ENCODE measurements at places on chromosomes 7 and 10.

GRCh38 chr7:15461576-15461975, 100.2 kb downstream of the AGMO start:
- DNase-seq: no peak

- DNase-seq: no peak
Measured at GRCh38 chr7:34825221-34825620, 167.2 kb downstream of the NPSR1 start.

DNA sequence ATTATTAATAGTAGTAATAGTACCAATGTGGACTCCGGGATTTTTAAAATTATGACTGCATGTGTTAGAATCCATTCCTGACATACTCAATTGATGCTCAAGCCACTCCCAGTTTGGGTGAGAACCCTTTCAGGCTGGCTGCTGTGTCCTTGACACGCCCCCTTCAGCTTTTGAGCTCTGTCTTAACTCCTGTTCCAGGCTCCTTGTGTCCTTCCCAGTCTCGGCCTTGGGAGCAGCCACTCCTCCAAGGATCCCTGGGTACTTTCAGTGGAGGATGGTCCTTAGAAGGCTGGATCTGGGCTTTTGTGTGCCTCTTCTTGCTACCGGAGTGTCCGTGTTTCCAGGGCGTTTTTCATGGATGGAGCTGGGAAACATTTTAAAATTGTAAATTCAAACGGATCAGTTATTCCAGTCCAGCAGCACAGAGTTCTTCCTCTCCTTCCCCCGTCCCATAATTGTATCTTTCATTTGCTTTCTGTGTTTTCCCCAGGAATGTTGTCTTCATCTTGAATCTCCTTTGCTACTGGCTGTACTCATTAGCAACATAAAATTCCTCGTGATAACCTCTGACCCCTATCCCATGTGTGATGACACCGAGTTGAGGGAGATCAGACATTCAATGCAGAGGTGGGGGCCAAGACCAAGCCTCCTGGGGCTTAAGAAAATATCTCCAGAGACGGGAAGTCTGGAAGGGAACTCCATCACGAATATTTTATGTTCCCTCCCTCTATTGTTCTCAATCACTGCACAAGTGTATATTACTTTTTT, 40.0 kb upstream of the PFKFB3 start:
- DNase-seq: no peak

GRCh38 chr7:77543910-77544309, 6.8 kb downstream of the PTPN12 start:
- DNase-seq: peak; percentile 41

DNA sequence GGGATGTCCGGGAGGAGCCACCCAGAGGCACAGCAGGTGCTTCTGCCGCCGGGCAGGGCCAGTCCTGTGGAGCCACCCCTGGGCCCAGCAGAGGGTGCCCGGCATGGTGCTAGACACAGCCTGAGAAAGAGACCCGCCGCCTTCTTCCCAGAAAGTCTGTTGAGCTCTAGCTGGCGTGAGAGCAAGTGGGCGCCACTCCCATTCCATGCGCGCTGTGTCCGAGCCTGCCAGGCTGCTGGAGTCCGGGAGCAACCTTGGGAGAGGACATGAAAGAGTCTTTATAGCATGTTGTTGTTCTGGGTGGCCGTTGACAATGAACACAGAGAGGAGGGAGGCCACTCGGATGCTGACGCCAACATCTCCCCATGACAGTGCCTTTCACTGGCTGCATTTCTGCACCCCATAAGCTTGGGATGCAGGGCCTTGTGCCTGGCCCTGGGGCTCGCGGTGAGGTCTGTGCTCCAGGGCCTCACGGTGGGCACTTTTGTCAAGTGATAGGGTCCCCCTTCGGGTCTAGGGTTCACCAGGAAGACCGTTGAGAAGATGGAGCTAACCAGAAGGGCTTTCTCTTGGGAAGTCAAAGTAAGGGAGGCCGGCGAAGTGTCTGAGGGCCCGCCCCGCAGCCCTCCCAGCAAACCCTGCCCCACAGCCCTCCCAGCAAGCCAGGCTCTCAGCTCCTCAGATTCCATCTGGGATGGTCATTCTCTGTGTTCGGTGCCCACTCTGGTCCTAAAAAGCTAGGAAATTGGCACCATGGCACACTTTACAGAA, 47.3 kb downstream of the NKX6-2 start:
- DNase-seq: no peak

DNA sequence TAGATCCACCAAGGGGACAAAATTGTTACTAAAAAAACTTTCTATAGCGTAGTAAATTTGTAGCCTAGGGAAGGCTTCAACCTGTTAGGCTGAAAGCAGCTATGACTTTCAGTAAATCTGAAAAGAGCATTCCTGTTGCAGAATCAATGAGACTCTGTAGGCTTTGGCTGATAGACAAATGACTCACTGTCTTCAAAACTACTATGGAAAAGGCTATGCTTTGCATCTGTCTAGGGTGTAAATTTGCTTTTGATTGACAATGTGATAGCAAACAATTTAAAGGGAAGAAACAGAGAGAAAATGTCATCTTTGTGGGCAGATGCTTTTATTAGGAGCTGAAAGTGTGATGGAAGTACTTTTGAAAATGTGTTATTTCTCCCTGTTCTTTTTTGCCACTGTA, 60.6 kb downstream of the ARL5B start:
- no peak for DNase-seq

DNA sequence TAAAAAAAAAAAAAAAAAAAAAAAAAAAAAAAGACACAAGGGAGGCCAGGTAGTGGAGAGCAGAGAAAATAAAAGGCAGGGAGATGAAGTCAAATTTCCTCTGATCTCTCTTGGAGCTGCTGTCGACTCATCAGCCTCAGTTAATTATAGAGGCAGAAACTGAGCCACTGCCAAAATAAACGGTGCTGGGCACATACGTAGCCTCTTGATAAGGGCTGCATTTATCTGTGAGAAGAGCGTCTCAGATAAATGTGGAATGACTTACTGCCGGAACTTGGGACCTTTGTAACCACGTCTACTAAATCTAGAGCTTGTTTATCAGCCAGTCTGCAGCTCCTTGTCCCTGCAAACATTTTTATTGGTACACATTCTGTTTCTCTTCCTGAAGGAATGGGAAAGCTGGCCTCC, 162.3 kb downstream of the BAMBI start:
- DNase-seq: no peak

GRCh38 chr7:93202594-93203250, 23.5 kb downstream of the HEPACAM2 start:
- no peak for DNase-seq

DNA sequence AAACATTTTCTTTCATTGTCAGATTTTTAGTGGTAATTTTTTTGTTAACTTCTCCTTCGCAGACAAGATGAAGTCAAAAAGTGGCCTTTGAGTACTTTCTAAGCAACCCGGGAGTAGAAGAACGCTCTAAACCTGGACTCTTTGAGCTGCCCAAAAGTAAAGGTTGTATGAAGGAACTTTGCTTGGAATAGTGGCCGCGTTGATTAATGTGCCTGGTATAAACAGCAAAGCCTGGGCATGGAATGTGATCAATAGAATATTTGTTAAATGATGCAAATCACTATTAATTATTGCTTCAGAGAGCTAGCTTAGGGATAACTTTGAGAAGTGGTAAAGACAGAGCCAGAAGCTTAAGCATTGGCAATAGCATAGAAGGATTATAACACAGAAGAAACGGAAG, 475.1 kb upstream of the ANKRD30A start:
- DNase-seq: no peak

DNA sequence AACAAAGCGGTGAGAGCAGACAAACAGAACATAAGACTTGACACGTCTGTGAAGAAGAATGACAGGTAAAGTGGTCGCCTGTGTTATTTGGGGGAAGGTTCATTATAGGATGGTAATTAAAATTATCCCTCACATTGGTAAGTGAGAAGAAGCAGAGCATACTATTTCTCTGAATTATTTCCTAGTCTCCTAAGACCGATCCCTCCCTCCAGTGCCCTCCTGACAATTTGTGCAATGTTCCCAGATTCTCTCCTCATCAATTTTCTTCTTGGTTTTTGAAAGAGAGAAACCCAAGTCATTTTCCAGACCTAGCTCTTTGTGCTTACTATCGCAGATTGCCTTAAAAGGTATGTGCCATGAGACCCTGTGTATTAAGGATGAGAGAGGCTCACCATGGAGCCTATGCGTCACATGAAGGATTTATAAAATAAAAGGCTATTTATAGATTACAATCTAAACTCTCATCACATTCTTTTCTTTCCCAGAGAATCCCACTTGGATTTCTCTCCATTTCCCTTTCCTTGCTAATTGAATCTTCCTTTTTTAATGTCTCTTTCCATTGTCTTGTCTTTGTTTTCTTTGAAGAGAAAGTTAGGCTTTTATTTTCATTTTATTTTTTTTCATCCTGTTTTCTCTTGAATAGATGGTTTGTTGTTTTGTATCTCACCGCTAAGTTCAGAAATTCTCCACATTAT, 112.0 kb downstream of the PPP1R3A start:
- no peak for DNase-seq

- no peak for DNase-seq
Measured at GRCh38 chr7:144670218-144670617, 165.6 kb downstream of the TPK1 start.

GRCh38 chr10:131876508-131876907, 24.3 kb upstream of the PPP2R2D start:
- DNase-seq: no peak

DNA sequence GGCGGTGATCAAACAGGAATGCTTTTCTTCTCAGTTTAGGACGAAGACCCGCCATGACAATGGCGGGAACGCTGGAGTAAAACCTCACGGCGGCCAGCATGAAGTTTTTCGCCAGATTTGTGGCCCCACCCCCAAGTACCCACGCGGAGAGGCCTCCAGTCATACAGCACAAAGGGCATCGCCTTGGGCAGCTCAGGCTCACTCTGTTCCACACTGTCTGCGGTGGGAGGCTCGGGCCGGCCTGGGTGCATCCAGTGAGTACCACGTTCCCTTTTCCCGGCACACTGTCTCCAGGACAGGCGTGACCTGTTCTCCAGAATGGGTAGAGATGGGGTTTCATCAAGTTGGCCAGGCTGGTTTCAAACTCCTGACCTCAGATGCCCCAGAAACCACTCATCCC, 27.3 kb downstream of the ASB13 start:
- DNase-seq: no peak

GRCh38 chr10:3622427-3622826, 162.6 kb downstream of the KLF6 start:
- no peak for DNase-seq

GRCh38 chr7:117171106-117171505, 151.8 kb downstream of the WNT2 start:
- no peak for DNase-seq

DNA sequence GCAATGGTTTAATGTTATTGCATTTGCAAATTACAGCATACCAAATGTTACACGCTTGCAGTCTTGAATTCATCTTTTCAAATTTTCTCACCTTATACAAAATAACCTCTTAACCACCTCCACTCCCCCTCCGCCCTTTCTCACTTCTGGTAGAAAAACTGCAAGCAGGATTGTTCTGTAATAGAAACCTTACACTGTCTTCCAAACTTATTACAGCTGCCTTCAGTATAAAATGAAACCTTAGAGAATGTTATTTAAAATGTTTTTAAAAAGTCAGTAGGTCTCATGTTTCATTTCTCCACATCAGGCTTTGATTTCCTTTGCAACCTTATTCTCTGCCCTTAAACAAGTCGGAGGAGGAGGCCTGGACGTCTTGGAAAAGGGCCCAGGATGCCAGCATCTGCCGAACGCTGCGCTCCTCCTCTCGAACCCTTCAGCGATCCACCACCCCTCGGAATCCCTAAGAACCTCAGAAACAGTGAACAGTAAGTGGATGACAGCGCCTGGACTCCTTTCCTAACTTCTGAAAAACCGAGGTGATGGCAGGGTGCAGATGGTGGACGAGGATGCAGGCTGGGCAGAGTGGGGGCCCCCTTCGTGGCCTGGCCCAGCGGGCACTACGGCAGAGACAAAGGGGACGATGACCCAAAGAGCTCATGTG, 74.0 kb downstream of the FGFR2 start:
- no peak for DNase-seq

DNA sequence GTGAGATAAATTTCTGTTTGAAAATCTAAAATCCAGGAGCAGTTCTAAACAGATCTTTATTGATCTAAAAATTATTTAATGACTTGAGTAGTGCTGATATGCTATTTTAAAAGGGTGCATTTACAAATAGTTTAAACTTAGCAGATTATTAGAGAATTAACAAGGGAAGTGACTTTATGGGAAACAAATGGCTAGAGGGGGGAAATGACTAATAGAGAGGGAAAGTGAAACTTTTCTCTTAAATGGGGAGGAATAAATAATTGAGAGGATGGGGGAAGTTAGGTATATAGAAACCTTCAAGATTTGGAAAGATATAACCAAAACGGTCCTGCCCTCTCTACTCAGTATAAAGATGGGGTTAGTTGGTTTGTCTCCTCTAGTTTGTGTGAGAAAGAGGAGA, 90.1 kb upstream of the ARMC3 start:
- no peak for DNase-seq

DNA sequence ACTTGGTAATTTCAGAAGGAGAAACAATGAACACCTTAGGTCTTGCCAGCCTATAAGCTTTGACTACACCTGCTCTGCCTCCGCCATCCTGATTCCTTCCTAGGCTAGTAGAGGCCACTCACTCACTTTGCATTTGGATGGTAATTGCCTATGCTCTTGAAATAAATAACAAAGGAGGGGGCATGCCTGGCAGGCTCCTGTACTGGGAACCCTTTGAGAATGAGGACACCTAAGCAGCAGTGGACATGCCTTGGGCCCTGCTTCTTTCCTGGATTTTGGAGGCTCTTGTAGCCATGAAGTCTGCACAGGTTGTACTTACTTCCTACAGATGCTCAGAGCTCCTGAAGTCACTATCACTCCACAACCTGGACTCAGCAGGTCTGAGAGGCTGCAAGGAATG, 65.8 kb downstream of the BLNK start:
- DNase-seq: no peak

- DNase-seq: no peak
Measured at GRCh38 chr7:118183428-118183785, 557 bp upstream of the LSM8 start.

GRCh38 chr7:95808396-95808795, 36.0 kb downstream of the DYNC1I1 start:
- DNase-seq: no peak

DNA sequence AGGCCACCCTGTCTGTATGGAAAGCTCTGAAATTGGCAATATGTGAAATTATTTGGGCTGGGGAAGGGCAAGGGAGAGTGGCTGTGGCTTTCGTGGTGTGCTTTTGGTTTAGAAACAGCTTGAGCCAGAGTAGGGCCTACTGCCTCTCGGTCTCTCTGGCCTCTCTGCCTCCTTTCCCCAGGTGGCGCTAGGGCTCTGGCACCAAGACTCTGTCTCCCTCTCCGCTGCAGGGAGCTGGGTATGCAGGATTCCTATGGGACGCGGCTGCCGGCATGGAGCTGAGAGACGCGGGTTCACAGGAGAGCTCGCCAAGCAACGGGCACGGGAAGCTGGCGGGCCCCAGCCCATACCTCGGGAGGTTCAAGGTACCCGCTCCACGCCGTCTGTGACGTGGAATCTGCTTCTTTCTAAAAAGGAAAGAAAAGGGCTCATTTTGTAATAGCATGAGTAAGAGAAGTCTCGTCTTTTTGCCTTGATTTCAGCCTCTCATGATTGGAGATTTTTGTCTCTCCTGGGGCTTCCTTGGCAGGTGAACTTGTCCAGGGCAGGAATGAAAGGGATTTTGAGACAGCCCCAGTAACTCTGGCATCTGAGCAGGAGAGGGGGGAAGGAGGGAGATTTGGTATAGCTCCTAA, 105.1 kb upstream of the ANLN start:
- no peak for DNase-seq

All from immature natural killer cell (primary cell).